ENCODE measurements at places on chromosomes 7 and 10.

DNA sequence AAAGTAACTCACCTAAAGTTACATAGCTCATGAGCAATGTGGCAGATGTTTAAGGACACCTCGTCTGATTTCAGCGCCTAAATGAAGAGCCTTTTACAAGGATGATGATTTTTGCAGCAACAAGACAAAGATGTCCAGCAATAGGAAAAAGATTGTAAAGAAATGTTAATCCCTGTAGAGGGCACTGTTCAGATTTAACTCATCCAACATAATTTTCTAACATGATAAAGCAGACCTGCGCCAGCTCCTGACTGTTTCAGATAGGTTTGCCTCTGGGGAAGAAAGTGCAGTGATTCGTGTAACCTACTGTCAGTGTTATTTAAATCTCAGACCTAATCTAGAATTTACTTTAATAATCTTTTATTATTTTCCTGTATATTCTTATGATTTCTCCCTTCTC lies 595.2 kb downstream of the AUTS2 start:
- no peak for DNase-seq

- DNase-seq: no peak
Observed at GRCh38 chr10:22598478-22598877, 115.9 kb downstream of the PIP4K2A start.

- DNase-seq: no peak
Observed at GRCh38 chr10:12418000-12418399, 68.7 kb downstream of the CAMK1D start.

- no peak for DNase-seq
Observed at GRCh38 chr10:49123981-49124950, 8.9 kb upstream of the VSTM4 start.

- DNase-seq: no peak
Observed at GRCh38 chr10:48799341-48800006, 114.8 kb downstream of the WDFY4 start.

DNA sequence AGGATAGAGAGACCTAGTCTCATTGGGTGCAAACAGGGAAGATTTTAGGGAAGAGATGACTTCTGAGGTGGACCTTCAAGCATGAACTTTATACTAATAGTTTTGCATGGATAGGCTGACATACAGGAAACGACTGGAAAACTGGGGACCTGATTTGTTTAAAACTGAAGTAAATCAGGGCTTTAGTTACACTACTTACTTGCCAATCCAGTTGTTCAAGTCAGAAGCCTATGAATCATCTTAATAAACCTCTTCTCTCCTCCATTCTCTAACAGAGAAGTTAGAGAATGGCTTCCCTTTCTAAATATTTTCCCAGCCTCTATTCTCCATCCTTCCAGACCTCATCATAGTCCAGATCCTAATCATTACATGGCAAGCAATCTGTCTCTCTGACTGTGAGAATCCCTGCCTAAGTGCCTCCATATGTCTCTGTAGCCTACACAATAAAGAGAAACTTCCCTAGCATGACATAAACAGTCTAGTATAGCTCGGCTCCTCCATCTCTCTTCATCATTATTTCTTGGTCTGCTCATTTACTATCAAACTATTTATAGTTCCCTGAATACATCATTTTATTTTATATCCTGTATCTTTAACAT lies 55.8 kb downstream of the PRKG1 start:
- DNase-seq: no peak

- no peak for DNase-seq
Observed at GRCh38 chr7:140082770-140083169, 20.0 kb upstream of the PARP12 start.

DNA sequence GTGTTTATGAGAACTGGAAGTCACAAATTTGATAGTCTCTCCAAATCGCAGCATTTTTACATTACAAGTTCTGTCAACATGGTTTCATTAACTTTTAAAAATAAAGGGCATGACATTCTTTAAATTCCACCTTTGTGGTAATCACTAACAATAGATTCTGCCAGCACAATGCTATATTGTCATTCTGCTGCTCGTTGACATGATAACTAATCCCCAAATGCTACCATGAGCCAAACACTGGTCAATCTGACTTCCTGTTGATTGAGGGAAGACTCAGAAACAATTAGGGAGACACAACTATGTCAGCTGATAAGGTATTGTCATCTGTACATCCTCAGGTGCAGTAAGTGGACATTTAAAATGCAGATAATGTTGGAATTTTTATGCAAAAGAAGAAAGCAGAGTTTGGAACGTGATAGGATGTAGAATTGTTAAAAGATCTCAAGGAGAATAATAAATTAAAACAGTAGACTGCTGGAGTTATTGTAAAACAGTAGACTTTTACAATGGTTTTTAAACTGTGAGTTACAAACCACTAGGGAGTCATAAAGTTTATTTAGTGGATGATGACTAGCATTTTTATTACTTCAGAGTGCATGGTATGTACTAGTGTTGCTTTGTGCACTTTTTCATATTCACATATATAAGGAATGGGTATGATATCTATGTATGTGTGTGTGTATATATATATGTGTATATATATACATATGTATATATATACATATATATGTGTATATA lies 126.4 kb upstream of the DKK1 start:
- DNase-seq: no peak

GRCh38 chr7:50699143-50699542 lies 83.6 kb downstream of the GRB10 start:
- DNase-seq: no peak

DNA sequence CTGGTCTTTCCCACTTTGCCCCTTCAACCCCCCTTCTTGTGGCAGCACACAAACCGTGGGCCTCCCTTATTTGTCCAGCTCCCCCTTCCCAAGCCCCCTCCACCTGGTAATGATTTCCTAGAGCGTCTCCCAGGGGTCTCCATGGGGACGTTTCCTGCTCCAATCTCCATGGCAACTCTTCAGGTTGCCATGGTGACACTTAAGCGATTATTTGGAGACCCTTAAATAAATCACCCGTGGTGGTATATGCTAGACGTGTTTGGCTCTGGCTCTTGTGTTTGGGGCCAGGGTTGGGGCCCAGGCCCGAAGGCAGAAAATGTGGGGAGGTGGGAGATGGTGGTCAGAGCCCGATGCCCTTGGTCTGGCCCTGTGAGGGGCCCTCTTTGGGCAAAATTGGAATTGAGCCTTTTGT lies 41.1 kb upstream of the DLG5 start:
- peak; percentile 60 for DNase-seq

DNA sequence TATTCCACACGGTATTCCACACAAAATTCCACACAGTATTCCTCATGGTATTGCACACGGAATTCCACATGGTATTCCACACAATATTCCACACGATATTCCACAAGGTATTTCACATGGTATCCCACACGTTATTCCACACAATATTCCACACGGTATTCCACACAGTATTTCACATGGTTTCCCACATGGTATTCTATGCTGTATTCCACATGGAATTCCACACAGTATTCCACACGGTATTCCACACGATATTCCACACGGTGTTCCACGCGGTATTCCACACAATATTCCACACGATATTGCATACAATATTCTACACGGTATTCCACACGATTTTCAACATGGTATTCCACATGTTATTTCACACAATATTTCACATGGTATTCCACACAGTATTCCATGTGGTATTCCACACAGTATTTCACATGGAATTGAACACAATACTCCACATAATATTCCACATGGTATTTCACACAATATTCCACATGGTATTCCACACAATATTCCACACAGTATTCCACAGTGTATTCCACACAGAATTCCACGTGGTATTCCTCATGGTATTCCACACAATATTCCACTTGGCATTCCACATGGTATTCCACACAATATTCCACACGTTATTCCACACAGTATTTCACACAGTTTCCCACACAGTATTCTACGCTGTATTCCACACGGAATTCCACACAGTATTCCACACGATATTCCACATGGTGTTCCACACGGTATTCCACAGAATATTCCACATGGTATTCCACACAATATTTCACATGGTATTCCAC lies 136.0 kb upstream of the CHST15 start:
- no peak for DNase-seq

DNA sequence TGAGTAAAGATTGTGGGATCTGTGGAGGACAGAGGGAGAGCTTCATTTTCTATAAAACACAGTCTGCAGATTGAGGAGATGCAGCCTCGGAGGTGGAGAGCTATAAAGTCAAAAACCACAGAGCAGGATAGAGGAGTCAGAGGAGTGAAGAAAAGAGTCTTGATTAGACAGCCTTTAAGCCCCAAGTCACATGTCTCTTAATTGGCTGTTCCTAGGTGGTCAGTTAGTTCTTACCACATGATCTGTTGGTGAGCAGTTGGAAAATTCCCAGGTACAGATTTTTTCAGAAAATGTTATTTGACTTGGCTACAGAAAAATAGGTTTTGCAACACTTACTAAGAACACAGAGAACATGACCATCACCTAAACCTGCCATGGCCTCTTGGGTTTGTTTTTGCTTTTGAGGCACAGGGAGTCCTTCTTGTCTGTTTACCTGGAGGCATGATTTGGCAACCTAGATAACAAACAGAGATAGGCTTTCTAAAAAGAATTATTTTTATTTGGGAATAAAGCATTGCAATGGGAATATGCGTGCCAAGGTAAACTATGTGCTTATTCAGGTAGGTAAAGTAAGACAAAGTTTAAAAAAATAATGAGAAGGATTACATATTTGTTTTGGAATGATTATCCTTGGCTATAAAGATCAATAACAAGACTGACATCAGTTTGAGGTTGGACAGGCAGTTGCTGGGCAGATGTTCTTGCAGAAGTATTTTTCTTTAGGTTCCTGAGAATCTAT lies 604 bp upstream of the CYP3A43 start:
- DNase-seq: no peak

- DNase-seq: no peak
Observed at GRCh38 chr10:128147064-128147463, 20.8 kb upstream of the MKI67 start.

DNA sequence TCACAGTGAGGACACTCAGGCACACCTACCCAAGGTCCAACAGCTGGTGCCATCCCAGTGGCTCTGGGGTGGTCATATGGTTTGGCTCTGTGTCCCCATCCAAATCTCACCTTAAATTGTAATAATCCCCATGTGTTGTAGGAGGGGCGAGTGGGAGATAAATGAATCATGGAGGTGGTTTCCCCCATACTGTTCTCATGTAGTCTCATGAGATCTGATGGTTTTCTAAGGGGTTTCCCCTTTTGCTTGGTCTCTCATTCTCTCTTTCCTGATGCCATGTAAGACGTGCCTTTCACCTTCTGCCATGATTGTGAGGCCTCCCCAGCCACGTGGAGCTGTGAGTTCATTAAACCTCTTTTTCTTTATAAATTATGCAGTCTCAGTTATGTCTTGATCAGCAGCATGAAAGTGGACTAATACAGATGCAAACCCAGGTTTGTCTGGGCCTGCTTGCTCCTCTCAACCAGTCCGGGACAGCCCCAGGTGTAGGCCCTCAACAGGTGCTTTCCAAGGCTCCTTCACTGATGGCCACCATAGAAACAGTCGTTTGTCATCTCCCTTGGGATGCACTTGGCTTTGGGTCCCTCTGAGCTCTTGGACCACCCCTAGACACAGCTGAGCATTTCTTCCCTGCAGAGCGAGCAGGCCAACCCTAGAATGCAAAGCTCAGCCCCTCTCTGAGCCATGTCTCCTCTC lies 101.3 kb upstream of the CTBP2 start:
- no peak for DNase-seq

DNA sequence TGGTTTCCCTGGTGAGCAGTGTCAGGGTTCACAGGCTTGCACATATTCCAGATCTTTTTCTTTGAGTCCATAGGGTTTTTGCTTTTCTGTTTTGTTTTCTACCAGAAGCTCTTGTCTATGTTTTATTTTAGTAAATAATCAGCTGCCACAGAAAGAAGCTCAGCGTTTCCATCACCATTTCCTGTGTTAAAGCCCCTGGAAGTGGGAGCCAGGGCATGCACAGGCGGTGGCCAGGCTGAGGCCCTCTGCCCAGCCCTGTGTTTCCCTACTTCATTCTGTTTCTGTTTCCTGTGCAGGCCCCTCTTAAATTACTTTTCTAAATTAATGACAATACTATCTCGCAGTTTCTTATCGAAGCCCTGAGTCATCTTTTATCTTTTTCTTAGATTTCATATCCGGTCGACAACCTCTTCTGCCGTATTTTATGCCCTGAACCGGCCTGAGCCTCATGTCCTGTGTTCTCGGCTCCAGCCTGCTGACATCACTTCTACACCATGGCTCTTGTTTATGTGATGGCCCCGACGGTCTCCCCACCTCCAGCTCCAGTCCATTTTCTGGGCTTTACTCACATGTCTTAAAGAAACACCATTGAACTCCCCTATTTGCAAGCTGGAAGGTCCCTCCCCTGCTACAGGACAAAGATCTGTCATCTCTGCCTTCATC lies 442.2 kb downstream of the TCERG1L start:
- no peak for DNase-seq

DNA sequence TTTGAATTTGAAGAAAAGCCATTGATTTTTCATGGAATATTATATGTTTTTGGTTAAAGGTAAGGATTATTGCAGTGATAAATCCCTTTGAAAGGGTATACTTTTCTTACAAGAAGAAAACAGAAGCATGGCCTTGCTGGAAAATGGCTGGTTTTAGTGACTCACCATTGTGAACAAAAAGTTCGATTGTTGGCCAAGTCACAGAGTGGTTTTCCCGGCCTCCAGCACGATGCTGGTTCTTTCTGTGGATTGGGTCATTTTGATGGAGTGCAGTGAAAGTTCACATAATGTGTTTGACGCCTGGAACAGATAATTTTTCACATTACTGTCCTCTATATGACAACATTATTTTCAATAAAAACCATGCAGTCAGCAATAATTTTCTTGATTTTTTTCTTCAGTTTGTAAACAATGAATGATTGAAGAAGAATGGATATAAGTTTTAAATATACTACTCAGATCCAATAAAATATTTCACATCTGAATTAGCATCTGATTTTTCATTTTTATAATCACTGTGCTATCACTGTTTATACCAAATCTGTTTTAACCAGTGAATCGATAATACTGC lies 60.9 kb downstream of the RBM20 start:
- DNase-seq: no peak

DNA sequence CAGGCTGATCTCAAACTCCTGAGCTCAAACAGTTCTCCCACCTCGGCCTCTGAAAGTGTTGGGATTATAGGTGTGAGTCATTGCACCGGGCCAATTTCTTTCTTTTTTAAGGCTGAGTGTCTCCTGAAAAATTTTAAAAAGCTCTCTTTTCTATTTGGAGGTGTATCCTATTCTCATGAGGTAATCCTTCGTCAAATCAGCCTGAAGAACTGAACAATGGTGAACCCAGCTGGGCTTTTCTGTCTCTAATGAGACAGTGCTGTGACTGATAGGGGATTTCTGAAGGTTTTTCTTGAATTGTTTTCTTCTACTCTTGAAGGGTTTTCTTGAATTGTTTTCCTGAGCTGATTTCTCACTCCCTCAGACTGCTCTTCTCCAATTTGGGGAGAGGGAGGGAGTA lies 30.9 kb upstream of the CALU start:
- no peak for DNase-seq

- no peak for DNase-seq
Observed at GRCh38 chr7:87342231-87342630, 3.2 kb upstream of the CROT start.
